ENCODE measurements at places on chromosomes 12 and 14. TPM values are rescaled to one million over a fixed set of nuclear protein-coding genes. Genes with fewer than 3 reads are reported as not detected.

The PRB2 gene
- not detected for total RNA-seq

The LHX5 gene
- not detected for total RNA-seq

The TRPV4 gene
- total RNA-seq, result 7.3 TPM

The PRR4 gene
- 0.64 TPM for total RNA-seq

The IL22 gene
- 0.44 TPM for total RNA-seq

The TEX52 gene
- total RNA-seq, result not detected

The DAO gene
- not detected for total RNA-seq

The TBC1D30 gene
- total RNA-seq, result 0.72 TPM

The CLSTN3 gene
- total RNA-seq, result 12.8 TPM

The CLEC1B gene
- total RNA-seq, result not detected

The GSC gene
- 0.32 TPM for total RNA-seq

The DPPA3 gene
- not detected for total RNA-seq

The BCL11B gene
- total RNA-seq, result 10.6 TPM

The PELI2 gene
- 1.8 TPM for total RNA-seq

The SLC6A15 gene
- total RNA-seq, result 19.4 TPM

The OR4E2 gene
- total RNA-seq, result not detected

The DBX2 gene
- not detected for total RNA-seq

The SERPINA4 gene
- total RNA-seq, result not detected

The ABHD12B gene
- total RNA-seq, result 0.32 TPM
